Stimulated activated CD4-positive, alpha-beta T cell treated with anti-CD3 and anti-CD28 coated beads, Interleukin-15, amount 100 ng/mL, for 1 hour (primary cell): ENCODE measurements at places on chromosomes 16 and 17.

GRCh38 chr16:88395669-88396584, 13.2 kb downstream of the ZNF469 start:
- DNase-seq = no peak

- DNase-seq = no peak
Observed at GRCh38 chr17:77454242-77455095, 313.7 kb downstream of the SEC14L1 start.

GRCh38 chr16:4419402-4419959, 3.1 kb upstream of the CORO7 start:
- no peak for DNase-seq

GRCh38 chr16:13793841-13794409, 126.0 kb upstream of the ERCC4 start:
- no peak for DNase-seq

GRCh38 chr17:73189417-73190099, 3.3 kb upstream of the COG1 start:
- DNase-seq = no peak

DNA sequence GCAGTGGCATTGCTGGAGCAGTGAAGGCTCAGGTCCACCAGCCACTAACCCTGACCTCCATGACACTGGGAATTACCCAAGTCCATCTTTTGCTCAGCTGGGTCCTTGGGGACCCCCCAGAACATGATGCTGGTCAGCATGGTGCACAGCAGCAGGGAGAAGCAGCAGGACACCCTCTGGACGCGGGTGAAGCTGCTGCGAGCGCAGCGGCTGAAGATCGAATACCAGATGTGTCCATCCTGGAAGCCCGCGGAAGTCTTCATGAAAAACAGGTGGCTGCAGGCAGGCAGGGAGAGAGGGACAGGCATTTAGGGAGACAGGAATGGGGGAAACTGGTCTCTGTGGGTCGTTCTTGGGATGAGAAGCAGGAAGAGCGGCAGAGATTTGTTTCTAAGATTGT, 53.4 kb upstream of the GCSH start:
- no peak for DNase-seq

DNA sequence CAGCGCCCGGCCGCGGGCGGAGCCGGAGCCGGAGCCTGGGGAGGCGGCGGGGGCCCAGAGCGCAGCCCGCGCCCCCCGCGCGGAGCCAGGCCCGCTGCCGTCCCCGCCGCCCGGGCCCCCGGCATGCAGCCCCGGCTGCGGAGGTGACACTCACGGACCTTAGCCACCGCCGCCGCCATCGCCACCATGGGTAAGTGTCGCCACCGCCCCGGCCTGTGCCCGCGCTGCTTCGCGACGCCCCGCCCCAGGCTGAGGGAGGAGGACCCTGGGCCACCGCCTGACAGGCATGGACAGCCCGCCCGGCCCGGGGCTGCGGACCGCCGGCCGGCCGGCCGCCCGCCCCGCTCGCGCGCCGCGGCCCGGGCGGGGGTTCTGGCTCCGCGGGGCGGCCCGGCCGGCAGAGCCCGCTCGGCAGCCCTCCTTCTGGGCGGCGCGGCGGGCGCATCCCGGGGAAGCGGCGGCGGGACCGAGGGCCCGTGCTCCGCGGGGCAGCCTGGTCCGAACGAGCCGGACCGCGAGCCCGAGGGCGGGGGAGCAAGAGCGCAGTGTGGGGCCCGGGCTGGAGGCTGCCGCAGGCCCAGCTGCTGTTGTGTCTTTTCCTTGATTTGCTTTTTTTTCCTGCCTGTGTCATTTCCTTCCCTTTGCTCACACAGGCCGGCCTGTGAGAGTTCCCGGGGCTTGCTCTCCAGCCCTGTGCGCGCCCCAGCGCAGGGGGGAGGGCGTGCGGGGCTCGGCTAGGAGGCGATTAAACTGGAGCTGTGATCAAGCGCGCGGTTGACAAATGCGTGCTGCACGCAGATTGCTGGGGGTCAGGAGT, 565 bp downstream of the MAP3K3 start:
- peak; percentile 47 for DNase-seq

GRCh38 chr16:80527297-80527696, 13.5 kb upstream of the DYNLRB2 start:
- DNase-seq = no peak

DNA sequence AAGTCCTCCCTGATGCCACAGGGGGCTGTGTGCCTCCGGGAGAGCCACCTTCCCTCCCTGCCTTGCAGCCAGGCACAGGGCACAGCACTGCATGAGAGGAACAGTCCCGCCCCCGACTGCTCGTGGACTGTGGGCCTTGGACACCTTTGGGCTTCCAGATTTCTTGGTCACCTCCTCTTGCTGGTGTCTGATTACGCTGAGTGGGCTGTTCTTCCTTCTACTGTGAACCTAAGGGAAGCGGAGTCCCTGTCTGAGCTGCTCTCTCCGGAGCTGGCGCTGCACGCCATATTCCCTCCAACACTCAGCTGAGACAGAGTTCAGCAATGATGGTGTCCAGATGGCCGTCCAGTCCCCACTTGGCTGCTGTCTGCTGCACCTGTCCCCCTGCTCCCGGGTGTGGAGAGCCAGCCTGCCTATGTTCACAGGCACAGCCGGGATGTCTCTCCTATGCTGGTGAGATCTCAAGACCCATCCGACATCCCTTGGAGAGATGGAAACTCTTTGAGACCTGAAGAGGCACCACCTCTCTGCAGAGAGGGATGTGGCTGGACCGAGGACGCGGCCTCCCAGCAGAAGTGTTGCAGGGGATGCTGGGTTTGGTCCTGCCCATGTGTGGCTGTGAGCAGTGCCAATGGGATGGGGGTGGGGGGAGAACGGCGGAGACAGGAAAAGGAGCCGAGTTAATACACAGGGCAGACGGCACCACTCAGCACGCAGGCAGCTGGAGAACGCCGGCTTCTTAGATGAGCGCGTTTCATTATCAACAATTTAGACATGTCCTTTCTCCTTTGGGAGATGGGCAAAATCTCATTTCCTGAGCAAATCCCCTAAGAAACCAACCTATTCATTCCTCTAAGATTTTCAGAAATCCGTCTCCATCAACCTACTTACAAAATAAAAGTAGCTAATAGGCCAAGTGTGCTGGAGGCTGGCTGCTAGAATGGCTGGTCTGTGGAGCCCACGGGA, 171.9 kb downstream of the ENGASE start:
- no peak for DNase-seq

DNA sequence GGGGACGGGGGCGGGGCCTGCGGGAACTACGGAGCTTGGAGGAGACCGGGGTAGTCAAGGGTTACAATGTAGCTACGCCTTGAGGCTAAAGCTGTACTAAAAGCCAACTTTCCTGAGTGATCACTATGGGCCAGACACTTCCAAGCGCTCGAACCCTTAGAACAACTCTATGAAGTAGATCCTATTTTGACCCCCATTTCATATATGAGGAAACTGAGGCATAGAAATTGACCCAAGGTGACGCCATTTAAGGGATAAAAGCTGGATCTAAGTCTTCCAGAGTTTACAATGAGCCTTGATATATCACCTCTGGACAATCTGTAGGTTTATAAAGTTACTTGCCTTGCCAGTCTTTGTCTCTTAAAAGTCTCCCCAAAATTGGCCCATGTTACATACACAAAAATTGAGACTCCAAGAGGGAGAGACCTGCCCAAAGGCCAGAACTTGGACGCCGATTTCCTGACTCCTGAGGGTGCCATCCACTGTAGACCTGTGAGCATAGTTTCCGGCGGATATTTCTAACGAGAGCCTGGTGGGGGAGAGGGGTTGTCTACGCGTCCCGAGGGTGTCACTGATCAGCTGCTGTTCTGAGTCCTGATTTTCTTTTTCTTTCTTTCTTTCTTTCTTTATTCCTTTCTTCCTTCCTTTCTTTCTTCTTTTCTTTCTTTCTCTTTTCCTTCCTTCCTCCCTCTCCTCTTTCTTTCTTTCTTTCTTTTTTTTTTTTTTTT, 555 bp upstream of the NCBP3 start:
- no peak for DNase-seq

DNA sequence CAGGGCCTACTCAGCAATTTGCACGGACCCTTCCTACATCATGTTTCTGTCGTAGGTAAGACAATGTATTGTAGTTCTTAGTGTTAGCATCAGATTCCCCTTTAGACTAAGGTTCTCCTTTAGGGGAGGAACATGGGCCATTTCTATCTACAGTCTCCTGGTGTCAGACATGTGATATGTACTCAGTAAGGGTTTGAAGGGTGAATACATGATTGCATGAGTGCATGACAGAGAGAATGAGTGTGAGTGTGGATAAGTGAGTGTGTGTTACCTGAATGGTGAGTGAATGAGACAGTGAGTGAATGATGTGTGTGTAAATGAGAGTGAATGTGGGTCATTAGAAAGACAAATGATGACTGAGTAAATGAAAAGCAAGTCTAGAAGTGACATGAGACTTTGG, 476.8 kb downstream of the HAPSTR1 start:
- no peak for DNase-seq

- no peak for DNase-seq
Observed at GRCh38 chr16:11806721-11807120, 9.7 kb upstream of the ZC3H7A start.

DNA sequence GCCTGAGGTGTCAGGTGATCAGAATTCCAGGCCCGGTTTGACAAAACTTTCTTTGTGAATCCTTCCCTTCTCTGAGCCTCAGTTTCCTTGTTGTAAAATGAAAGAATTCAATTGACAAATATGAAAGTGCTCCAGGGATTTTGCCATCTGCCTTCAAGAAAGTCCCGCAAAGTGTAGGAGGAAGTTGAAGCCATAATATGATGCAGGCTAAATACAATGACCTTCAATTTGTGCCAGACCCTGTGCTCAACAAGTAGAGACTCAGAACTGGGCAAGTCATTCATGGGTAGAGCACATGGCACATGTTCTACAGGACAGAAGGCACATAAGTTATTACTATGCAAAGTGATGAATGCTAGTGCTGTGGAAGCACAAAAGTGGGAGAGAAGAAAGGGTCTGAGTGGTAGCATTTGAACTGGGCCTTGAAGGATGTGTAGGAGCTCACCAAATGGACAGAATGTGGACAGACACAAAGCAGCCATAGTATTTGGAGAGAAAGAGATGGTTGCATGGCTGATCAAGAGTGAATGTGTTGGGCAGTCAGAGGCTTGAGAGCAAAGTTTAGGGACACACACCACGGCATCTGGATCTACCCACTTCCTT, 2.4 kb upstream of the SCIMP start:
- DNase-seq = no peak

GRCh38 chr16:48608871-48609651, 919 bp downstream of the N4BP1 start:
- DNase-seq = no peak

DNA sequence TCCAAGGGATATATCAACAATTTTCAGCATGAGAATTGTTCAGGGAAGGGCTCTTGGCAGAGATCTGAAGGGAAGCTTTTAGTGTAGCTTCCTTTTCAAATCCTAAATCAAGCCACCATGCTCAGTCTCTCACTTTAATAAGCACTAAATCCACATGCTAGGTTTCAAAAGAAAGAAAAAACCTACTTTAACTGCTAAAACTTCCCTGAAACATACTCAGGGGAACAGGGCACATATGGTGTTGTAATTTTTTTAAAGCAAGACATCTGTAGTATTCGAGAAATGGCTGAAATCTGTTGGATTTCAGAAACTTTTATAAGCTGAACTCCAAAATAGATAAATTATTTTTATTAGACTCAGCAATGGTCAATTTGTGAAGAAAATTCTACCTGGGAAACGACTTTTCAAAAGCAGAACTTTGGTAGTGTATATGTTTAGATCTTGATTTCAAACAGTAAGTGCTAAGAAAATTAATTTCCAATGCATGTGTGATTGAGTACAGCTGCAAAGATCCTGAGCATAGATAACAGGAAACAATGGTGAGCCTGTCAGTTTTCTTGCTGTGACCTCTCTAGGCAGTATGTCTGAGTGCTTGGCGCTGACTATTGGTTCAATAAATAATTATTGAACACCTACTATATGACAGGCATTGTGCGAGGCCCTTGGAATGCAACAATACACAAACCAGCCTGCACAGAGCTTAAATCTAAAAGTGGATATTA, 804.5 kb upstream of the SOX9 start:
- no peak for DNase-seq

- DNase-seq = no peak
Observed at GRCh38 chr17:65230040-65230439, 92.9 kb downstream of the RGS9 start.

DNA sequence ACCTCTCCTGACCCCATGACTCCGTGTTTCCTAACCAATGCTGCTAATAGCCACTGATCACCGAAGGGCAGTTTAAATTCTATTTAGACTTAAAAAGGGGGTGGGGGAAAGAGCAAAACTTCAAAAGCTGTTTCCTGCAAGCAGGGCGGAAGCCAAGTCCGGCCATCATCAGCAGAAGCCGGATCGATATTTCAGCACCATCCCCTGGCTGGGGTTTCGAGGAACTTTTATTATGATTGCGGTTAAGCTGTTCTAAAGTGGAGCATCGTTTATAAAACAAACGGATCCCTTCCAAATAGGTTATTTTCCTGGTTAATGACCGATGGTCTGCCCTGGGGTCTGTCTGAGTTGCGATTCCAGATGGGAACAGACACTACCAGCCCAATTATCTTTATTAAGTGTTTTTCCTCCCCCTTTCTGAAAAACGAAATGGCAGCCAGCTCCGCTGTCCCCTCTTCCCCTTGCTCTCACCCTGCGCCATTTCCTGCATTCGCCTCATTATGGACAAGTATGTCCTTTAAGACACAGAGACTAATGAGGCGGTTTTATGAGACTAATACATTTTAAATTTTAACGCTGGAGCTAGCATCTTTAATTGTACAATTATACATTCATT, 76.1 kb upstream of the IRX3 start:
- no peak for DNase-seq

DNA sequence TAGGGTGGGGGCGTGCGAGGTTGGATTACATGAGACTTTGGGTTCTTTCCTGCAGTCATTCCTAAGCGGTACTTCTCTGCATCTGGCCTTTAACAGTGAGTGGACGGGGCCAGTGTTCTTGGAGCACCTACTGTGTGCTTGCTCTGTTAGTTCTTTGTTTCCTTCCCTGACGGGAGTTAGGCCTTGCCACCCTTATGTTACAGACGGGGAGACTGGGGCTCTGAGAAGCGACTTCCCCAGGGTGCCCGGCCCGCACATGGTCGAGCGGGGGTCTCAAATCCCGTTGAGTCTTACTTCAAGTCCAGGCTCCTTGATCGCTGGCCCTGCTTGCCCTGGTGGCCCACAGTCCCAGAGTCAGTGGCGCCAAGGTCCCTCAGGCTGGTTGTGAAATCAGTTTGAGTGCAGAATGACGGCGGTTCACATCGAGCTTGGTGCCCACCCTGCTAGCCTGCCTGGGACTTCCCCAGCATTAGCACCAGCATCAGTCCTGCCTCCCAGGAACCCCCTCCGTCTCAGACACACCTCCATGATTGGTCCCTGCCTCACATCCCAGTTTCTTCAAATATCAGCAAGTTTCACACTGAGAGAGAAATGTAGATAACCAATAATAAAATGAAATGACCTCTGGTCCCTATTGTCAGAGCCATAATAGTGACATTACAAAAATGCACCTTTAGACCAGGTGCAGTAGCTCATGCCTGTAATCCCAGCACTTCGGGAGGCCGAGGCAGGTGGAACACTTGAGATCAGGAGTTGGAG, 128.0 kb downstream of the CMIP start:
- no peak for DNase-seq

GRCh38 chr16:25192096-25192495, 24.7 kb upstream of the AQP8 start:
- no peak for DNase-seq
